Renal pelvis (tissue), 12 donors: ENCODE measurements at places on chromosomes 1 and 21.

DNA sequence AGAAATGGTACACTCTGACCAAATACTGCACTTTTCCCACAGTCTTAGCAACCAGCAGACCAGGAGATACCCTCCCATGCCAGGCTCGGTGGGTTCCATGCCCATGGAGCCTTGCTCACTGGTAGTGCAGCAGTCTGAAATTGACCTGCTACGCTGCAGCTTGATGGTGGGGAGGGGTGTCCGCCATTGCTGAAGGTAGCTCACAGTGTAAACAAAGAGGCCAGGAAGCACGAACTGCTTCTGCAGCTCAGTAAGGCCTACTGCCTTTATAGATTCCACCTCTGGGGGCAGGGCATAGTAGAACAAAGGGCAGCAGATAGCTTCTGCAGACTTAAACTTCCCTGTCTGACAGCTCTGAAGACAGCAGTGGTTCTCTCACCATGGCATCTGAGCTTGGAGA lies 12.3 kb upstream of the IFI44L start:
- DNase-seq = no peak

DNA sequence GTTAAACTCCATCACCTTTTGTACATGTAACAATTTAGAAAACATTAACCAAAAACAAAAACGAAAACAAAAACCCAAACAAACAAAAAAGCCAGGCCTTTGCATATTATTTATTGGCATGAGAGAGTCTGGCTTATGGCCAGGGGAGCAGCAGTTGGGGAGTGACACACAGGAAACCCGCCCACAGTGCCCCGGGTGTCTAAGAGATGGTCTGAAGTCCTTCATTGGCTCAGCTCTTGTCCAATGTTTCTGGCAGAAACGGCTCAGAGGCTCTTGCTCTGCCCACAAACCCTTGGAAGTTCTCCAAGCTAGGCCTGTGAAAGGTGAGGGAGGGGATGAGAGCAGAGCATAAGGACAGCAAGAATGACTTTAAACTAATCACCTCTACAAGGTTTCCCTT lies 131.5 kb downstream of the CNIH3 start:
- no peak for DNase-seq

DNA sequence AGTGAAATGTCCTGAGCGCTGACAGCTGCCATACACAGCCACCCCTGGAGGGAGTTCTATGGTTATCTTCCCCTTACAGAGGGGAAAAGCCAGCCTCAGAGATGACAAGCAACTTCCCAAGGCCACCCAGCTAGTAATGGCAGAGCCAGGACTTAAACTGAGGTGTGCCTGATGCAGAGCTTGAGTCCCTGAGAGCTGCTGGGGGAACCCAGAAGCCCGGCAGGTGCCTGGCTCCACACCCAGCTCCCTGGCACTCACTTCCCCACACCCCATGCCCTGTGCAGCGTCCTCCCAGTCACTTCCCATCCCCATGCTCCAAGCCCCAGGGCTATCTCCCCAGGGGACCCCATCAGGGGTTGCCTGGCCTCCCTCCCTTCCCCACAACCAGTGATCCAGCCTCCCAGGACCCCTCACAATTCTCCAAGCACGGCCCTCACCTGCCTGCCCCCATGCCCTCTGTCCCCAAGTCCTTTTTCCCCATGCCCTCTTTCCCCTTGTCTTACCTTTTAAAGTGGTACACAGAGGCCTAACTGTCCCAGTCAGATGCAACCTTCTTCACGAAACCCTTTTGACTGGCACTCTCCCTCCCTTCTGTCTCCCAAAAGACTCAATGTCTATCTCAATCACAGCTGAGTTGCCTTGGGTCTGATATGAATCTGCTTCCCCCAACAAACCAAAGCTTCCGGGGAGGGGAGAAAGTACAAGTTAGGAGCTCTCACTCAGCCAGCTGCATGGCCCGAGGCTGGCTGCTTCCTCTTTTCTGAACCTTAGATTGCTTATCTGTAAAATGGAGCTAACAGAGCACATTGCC lies 39.8 kb upstream of the LRP8 start:
- DNase-seq = no peak

DNA sequence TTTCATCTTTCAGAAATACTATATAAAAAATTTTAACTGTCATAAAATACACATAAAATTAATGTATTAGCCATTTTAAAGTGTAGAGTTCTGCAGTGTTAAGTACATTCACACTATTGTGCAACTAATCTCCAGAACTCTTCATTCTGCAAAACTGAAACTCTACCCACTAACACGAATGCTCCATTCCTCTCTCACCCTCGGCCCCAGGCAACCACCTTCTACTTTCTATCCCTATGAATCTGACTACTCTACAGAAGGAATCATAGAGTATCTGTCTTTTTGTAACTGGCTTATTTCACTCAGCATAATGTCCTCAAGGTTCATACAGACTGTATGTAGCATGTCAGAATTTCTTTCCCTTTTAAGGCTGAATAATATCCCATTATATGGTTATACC lies 43.4 kb downstream of the LTN1 start:
- no peak for DNase-seq

GRCh38 chr1:156750711-156751450 lies 594 bp downstream of the HDGF start:
- DNase-seq = no peak

GRCh38 chr1:55362558-55362957 lies 147.4 kb upstream of the USP24 start:
- no peak for DNase-seq

DNA sequence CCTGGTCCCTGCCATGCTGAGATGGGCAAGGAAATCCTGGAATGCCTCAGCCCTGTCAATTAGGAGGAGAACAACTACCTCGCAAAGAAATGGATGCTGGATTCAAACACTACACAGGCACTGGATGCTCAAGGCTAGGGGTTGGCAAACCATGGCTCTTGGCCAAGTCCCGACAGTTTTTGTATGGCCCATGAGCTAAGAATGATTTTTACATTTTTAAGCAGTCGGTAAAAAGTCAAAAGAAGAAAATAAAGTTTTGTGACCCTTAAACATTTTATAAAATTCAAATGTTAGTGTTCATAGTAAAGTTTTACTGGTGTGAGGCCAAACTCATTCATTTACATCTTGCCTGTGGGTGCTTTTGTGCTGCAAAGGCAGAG lies 6.5 kb downstream of the CDK18 start:
- DNase-seq = no peak
